NB4 (cell line): ENCODE measurements at places on chromosomes 1 and 21.

DNA sequence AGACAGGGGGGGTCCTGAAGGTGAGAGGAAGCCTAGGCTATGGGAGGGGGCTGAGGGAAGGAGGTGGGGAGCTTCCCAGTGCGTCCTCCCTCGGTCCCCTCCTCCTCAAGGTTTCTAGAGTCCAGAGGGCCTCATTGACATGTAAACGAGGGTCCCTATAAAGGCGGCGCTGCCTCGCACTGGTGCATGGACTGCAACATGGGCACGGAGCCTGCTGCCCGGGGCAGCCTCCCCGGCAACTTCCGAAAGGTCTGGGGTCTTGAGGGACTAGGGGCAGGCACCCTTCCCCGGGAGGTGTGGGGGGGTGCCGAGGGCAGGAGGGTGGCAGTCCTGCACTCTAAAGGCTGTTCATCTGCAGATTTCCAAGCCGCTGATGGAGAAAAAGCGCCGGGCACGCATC is at the start of gene HES3:
Gene HES3, plus strand, starts transcription at position 187 of the 400 bp plus-strand sequence. Its CDS starts 187 bp downstream, at position 374.
- no peak for DNase-seq

DNA sequence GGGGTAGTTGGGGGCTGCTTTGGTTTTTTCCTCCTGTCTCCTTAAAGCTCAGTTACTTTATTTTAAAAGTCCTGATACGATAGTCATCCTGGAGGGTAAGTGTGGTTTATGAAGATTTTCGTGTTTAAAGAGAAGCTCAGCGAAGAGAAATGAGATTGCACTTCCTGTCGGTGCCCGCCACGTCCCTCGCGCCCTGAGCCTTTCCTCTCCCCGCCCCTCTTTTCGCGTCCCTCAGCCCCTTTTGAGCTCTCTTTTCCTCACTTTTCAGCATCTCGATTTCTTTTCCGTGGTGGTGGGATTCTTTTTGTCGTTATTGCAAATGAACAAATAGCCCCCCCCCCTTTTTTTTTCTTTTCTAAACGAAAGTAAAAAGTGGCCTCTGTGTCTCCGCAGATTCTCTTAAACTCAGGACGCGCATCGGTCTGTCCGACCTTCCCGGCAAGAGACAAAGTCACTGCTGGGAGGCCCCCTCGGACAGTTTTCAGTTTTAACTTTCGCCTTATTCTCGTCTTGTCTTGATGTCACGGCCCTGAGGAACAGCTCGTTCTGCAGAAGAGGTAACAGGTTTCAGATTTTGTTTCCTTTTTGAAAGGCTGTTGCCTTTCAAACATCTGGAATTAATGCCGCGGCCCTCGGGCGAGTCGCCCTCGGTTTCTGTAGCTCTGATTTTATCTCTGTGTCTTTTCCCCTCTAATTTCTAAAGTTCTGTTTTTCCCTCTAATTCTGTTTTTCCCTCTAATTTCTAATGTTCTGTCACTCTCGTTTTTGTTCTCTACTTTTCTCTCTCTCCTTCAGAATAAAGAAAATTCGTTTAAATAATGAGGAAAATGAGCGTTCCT is 1.0 kb upstream of the DMRTA2 start:
- DNase-seq = peak; percentile 38

DNA sequence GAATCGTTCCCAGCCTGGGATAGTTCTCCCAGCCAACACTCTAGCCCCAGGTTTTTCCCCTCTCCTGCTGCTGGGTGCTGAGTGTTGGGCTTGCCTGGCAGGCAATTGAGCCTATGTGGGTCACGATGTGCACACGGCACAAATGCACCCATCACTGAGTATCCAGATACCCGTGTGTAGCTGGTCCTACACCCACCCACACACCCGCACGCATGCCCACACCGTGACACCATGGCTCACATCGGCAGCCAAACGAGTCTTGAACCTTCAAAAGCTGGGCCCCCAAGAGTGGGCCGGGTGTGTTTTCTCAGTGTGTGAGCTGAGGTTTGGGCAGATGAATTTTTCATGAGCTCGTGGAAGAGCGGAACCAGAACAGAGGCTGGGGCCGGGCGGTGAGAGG is 188.5 kb downstream of the GRIK3 start:
- DNase-seq = no peak

GRCh38 chr1:203097001-203097400 is 11.2 kb upstream of the MYOG start:
- no peak for DNase-seq

GRCh38 chr1:194225821-194226220 is 1039.4 kb upstream of the B3GALT2 start:
- peak; percentile 47 for DNase-seq

- DNase-seq = no peak
Observed at GRCh38 chr1:230540421-230541155, 101.7 kb upstream of the COG2 start.

- DNase-seq = no peak
Observed at GRCh38 chr1:111272081-111272480, 18.6 kb upstream of the CHIA start.

DNA sequence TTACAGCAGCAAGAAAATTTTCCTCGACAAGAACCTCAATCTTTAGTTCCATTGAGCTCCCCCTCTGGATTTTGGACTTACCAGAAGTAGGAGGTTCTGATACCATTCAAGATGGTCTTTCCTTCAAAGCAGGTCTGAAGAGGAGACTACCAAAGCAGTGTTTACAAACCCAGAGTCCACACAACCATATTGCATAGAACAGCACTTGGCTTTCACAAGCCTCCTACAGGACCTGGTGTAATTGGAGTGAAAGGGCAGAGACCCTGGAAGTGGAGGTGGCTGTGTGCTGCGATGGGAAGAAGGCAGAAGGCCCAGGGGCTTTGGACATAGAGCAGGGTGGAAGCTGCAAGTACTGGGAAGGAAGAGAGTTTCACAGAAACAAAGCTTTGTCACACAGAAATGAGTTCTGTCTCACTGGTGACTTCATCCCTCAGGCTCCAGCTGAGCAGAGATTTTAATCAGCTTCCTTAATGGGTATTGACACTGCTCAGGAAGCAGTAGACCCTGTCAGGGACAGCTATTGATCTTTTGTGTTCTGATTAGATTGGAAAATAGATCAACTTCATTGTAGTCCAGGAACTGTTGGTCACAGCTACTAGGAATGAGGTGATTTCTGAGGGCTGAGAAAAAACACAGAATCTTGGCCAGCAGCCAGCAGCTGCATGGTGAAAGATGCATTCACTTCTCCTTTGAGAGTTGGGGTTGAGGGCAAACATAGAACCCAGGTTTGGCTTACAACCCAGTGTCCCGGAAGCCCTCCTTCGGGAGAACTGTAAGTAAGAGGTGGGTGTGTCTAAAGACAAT is 124.0 kb downstream of the SYT2 start:
- DNase-seq = peak; percentile 30

DNA sequence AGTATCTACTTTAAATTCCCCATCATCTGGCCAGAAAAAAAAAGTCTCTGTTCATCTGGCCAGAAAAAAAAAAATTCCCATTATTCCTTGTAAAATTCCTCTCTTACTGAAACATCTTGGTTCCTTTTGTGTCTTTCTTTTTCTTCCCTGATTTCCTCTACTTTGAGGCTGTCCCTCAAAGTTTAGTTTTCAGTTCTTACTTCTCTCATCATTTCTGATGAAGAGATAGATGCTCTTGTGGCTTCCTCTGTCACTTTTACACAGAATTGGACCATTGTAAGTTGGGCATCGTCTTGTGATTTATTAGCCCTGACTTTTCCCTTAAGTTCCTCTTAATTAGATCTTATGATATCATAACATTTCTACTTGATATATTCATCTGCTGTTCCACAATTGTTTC is 6.5 kb downstream of the SOAT1 start:
- no peak for DNase-seq

DNA sequence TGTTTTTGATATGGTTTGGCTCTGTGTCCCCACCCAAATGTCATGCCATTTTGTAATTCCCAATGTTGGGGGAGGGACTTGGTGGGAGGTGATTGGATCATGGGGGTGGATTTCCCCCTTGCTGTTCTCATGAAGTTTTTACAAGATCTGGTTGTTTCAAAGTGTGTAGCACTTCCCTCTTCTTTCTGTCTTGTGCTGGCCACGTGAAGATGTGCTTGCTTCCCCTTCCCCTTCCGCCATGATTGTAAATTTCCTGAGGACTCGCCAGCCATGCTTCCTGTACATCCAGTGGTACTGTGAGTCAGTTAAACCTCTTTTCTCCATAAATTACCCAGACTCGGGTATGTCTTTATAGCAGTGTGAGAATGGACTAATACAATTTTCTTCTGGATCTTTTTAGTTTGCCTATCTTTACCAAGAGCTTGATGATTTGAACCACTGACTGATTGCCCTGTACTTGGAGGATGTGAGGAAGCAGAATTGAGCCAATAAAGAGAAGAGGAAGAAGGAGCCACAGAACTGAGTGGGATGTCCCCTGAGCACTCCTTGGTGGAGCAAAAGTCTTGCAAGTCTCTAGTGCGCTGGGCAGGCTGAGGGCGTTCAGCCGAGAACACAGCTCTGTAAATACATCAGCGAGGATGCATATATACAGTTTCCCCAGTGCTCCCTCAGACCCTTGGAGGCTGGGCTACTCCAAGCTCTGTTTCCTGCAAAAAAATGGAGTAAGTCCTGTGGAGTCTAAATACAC is 102.6 kb downstream of the CYYR1 start:
- DNase-seq = no peak

- no peak for DNase-seq
Observed at GRCh38 chr1:170205301-170205700, 59.5 kb downstream of the NTMT2 start.

- DNase-seq = no peak
Observed at GRCh38 chr1:80341021-80341420, 1334.5 kb upstream of the ADGRL4 start.

DNA sequence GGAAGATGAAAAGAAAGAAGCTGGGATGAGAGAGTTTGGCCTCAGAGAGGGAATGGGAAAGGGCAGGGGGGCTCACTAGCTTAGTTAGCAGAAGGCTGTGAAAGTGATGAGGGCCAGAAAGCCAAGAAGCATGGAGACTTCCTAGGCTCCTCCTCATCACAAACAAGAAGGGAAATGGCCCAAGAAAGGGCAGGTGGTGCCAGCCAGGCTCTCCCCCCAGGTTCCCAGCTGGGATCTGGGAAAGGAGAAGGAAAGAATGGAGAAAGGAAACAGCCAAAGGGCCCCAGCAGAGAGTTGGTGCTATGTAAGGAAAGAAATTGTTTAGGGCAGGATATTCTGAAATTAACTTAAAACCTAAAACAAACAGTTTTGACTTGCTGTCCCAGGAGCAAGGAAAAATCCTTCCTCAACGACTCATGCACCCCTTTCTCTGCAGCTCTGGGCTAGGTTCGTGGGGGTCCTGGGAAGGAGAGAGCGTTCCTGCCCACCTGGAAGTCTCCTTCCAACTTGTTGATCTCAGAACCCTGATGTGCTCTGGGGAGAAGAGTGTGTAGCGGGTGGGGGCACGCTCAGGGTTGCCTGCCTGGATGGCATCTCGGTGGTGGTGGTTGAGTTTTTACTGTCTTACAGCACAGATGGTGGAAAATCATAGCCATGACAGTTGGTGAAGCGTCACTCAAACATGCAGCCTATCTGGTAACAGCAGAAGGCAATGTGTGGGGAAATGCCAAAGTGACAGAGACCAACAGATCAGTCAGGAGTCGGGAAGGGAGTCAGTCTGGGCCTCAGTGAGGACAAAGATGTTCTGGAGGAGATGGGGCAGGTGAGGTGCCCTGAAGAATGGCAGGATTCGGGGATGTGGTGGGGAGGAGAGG is 147.3 kb downstream of the CLIC6 start:
- DNase-seq = no peak

DNA sequence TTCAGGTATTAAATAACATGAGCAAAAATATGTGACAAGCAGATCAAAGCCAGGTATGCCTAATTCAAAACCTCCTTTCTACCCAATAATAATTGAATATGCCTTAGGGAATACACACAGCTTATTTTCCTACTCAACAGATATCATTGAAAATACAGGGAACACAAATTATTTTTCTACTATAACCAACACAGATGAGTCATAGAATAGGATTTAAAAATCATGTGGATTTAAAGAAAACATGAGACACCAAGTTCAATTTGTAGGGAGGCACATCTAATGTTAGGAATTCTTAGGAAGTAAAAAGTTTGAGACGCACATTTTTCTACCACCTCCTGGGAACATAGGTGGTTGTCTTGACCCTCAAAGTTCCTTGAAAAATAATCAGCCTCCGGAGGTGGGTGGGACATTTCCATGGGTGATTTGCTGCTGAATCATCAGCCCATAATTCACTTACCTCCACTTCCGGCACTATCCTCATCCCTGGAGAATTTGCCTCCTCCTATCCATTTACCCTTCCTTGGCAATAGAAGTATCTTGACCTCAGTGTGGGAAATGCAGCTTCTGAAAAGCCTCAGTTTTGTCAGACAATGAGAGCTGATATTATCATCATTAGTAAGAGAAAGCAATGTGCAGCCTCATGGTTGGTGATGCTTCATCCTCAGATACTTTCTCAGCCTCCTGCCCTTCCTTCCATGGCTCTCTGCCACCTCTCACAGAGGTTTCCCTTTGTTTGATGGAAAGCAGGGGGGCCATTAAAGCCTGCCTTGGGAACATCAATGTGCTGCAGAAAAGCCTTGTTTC is 33.5 kb upstream of the RGS4 start:
- no peak for DNase-seq

- DNase-seq = no peak
Observed at GRCh38 chr1:150477733-150478132, 9.5 kb upstream of the TARS2 start.

DNA sequence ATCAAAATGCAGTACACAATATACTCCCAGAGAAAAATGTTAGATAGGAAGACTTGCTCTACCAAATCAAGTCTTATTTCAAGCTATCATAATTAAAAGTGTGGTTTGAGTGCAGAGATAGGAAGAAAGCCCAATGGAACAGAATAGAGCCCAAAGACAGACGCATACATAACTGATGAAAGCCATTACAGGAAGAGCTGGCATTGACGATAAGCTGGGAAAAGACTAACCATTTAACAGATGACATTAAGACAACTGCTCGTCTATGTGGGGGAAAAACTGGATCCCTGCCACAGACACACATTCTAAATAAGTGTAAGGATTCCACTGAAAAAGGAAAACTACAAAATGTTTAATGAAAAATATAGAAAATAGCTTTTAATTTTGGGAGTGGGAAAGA is 85.5 kb downstream of the NGF start:
- DNase-seq = no peak

- DNase-seq = no peak
Observed at GRCh38 chr1:52032124-52032784, 1.4 kb downstream of the KTI12 start.

DNA sequence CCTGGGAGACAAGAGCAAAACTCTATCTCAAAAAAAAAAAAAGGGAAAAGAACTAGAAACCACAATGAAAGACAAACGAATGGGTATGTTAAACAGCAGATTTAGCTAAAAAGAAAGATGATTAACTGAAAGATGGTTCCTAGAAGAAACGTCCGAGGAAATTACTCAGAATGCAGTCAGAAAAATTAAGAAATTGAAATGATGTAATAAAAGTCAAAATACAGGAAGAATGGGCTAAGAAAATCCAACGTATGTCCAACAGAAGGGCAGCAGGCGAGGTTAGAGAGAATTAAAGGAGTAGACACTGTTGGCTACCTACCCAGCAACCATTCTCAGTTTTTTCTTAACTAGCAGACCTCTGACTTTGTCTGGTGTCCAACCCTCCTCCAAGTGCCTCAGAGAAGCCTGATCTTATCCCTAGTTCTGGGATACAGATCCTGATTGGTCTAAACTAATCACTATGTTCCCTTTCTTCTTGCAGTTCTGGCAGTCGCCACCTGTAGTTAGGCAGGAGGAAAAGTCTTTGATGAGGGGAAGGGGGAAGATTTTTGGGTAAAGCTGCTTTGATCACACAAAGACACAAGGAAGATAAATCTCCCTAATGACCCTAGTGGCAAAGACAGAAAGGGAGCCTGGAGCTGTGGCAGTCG is 25.7 kb downstream of the GPR161 start:
- no peak for DNase-seq
